SK-N-SH (cell line): ENCODE measurements at places on chromosomes 2 and 18. TPM values are rescaled to one million over a fixed set of nuclear protein-coding genes. Genes with fewer than 3 reads are reported as not detected.

LYG2 gene
- not detected in 2 replicates for polyA plus RNA-seq

DNA sequence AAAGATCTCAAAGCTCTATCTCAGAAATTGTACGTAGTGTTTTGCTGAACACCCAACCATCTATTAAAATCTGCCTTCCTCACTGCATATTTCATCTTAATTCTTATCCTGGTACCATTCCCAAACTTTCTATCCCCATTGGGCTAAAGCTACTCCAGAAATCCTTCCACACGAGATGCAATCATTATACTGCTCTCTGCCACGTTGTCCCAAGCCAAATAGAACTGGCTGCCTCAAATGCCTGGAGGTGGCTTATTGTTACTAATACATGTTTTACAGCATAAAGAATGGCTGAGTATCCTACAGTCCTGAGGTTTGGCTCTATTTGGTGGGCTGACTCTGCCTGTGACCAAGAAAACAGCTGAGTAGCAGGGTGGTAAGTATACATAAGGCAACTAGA is 306.0 kb upstream of the ACVR2A start:
- no peak for DNase-seq

- no peak for DNase-seq
Measured at GRCh38 chr2:3597567-3597966, 2.7 kb downstream of the COLEC11 start.

- DNase-seq = no peak
Measured at GRCh38 chr18:23835091-23835490, 145.8 kb downstream of the LAMA3 start.

DNA sequence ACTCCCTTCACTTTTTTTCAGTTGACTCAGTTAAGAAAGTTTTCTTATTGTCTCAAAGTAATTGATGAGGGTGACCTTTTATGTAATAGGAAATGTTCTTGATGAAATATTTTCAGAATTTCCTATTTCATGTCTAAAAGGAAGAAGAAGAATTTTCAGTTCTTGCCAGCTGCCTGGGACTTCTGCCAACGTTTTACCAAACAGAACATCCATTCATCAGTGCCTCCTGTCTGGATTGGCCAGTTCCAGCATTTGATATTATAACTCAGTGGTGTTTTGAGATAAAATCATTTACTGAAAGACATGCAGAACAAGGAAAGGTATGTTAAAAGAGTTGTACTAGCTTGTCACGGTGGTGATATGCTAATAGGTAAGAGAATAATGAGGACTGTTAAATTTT is 104.7 kb upstream of the MYO3B start:
- peak; percentile 5 for DNase-seq

DNA sequence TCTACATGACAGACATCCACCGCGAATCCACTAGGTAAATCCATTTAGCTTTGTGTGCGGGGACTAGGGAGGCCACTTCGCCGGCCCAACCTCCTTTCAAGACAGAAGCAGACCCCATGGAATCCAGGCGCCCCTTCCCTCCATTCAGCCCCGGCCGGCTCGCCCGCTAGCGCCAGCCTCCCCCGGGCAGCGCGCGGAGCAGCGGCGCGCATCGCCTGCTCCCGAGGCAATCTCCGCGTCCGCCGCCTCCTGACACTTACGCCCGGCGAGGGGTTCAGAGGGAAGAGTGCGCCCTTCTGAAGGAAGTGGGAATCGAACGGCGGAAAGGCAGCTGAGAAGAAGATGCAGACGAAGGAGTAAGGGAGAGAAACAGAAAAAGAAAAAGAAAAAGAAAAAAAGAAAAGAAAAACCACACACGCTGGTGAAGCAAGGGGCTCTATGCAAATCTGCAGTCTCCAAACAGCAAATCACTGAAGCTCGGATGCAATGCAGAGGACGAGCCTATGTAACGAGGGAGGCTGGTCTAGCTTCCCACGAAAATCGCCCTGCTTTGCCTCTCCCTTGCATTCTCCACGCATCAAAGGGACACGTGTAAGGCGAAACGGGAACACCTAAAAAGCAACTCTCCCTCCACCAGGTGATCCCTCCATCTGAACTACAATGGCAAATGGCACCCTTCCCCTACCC is 684.4 kb downstream of the NRXN1 start:
- peak; percentile 69 for DNase-seq

GRCh38 chr2:85540133-85540648 is 1.2 kb downstream of the MAT2A start:
- no peak for DNase-seq

GRCh38 chr2:240597419-240598181 is 11.1 kb downstream of the CAPN10 start:
- no peak for DNase-seq

- DNase-seq = no peak
Measured at GRCh38 chr2:241413929-241414580, 58.0 kb downstream of the FARP2 start.

GRCh38 chr18:830315-830901 is 18.4 kb upstream of the YES1 start:
- no peak for DNase-seq

TBR1 gene
- under 0.01 TPM in 1 of 2 replicates, not detected in the other for polyA plus RNA-seq

DNA sequence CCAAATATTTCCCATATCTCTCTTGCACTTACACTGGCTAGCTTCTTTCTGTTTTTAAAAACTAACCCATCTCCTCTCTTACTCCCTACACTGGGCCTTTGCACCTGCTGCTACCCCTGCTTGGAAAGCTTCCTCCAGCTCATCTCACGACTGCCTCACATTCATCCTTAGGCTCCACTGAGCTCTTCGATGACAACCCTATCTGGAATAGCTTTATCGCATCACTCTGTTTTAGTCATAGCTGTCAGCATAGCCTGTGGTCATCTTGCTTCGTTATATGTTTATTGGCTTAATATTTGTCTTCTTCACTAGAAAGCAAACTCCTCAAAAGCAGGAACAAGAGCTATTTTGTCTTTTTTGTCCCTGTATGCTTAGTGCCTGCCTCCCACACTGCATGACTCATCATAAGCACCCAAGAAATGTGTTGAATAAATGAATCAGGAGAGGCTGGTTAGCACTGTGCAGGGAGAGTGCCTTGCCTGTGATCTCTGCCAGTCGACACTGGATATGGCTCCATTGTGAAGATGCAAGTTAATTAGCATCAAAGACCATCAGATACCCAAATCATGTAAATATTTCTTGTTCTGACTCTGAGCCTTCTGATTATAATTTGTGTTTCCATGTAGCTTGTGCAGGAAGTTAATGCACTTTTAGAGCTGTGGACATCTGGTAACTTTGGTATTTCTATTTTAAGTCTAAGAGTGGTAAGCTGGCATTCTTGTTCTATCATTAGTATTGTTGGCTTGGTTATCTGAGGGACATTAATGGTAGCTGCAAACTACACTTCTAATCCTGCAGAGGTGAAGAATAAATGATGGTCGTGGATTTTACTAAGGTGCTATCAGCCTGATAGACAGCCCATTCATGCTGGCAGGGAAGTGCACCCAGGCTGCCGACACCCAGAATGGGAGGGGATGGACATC is 10.3 kb upstream of the DYTN start:
- DNase-seq = no peak

GNAL gene
- polyA plus RNA-seq = 0.08 and 0.13 TPM in 2 replicates

RNF125 gene
- polyA plus RNA-seq = 0.05 and 0.06 TPM in 2 replicates

DNAH6 gene
- 0.03 TPM in 1 of 2 replicates, not detected in the other for polyA plus RNA-seq

- no peak for DNase-seq
Measured at GRCh38 chr18:73653251-73653650, 494.4 kb downstream of the FBXO15 start.

GRCh38 chr2:135473567-135473966 is 57.5 kb downstream of the ZRANB3 start:
- DNase-seq = peak; percentile 37

MAP3K19 gene
- polyA plus RNA-seq = not detected in 2 replicates

GRCh38 chr18:78922856-78923255 is 56.8 kb upstream of the SALL3 start:
- DNase-seq = no peak

GRCh38 chr2:18384242-18384641 is 176.2 kb downstream of the RDH14 start:
- DNase-seq = no peak

GATA6 gene
- polyA plus RNA-seq = not detected in 2 replicates
